ENCODE measurements at places on chromosomes 6 and 20. TPM values are rescaled to one million over a fixed set of nuclear protein-coding genes. Genes with fewer than 3 reads are reported as not detected.

The ZKSCAN3 gene
- total RNA-seq, result 4.7 TPM

GRCh38 chr20:10012464-10012863, 22.3 kb upstream of the ANKEF1 start:
- no peak for DNase-seq

DNA sequence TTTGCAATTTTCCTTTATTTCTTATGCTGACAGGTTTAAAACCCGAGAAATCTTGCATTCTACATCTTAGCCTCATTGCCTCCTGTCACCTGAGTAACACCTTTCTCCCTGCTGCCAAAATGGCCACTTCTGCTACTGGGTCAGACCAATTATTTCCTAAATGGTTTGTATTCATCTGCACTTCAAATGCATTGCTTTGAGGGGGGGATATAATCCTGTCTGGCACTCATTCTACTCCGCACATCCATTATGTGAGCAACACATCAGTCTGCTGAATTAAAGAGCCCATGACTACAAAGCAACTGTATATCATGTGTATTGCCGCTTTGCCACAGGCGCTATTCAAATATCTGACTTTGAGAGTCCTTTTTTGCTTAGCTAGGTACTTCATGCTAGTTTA, 141.6 kb upstream of the TSHZ2 start:
- no peak for DNase-seq

DNA sequence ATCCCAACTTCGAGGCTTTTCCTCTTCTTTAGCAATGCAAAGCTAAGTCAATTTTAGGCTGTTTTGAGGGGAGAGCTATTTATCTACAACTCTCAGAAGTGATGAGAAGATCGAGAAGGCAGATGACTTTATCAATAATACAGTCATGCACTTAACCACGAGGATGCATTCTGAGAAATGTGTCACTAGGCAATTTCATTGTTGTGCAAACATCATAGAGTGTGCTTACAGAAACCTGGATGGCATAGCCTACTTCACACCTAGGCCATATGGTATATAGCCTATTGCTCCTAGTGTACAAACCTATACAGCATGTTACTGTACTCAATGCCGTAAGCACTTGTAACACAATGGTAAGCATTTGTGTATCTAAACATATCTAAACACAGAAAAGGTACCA, 66.6 kb downstream of the PRND start:
- no peak for DNase-seq

DNA sequence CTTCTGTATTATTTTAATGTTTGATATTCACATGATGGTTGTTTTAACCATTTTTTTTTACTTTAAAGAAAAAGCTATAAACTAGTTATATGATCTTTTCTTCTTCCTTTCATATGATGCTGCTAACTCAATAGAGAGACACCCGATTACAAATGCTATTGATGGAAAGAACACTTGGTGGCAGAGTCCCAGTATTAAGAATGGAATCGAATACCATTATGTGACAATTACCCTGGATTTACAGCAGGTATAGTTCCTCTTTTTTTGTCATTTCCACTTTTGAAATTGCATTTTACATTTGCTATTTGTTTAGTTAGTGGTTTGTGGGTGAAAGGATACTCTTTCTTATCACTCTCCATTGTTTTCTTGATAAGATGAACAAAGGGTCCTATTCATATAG, 176.7 kb downstream of the LAMA2 start:
- no peak for DNase-seq

The SNAI1 gene
- total RNA-seq, result 1.5 TPM

DNA sequence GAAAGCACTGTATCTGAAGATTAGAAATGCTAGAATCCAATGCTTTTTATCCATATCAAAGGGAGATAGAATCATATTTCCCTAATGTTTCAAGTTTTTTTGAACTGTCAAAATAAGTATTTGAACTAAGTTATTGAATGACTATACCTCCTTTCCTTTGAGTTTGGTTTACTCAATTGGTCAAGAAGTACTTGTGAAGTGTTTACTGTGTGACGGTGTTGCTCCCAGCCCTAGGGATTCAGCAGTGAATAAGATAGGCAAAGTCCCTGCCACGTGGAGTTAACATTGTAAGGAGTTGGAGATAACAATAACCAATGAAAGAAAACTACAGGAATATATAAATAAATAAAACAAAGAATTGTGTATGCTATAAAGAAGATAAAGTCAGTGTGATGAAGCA, 535.9 kb downstream of the FRK start:
- DNase-seq, result no peak

GRCh38 chr6:82507112-82507511, 143.5 kb downstream of the TPBG start:
- no peak for DNase-seq

GRCh38 chr20:42461965-42462593, 727.6 kb downstream of the PTPRT start:
- no peak for DNase-seq

The LIN28B gene
- total RNA-seq, result not detected

- DNase-seq, result no peak
Observed at GRCh38 chr6:141685416-141685815, 447.3 kb upstream of the GJE1 start.

DNA sequence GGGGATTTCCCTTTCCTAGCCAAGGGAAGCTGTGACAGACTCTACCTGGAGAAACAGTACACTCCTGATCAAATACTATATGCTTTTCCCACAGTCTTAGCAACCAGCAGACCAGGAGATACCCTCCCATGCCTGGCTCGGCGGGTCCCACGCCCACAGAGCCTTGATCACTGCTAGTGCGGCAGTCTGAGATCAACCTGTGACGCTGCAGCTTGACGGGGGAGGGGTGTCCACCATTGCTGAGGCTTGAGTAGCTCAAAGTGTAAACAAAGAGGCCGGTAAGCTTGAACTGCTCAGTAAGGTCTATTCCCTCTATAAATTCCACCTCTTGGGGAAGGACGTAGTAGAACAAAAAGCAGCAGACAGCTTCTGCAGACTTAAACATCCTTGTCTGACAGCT, 63.2 kb downstream of the WASF1 start:
- no peak for DNase-seq

GRCh38 chr6:167746975-167747374, 79.7 kb upstream of the AFDN start:
- no peak for DNase-seq

- no peak for DNase-seq
Observed at GRCh38 chr6:130945401-130945919, 117.6 kb downstream of the EPB41L2 start.

GRCh38 chr20:3890398-3890751, 1.2 kb downstream of the PANK2 start:
- DNase-seq, result no peak

DNA sequence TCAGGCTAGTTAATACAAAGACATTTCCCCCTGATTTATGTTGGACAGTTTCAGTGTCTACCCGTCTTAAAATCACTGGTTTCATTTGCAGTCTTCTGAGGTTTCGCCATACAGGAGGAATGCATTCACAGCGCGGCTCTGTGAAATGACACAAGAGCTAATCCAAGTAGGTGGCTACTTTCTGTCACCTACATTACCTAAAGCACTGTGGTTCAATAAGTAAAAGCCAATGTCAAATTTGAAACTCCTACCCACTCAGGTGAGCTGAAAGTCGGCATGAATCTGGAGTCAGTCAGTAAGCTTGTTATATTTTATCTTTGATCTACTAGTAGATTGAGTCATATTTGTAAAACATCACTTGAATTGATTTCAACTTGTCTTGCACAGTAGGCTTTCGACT, 370.8 kb downstream of the LAMA2 start:
- peak; percentile 2 for DNase-seq

The DHX35 gene
- total RNA-seq, result 8.8 TPM

DNA sequence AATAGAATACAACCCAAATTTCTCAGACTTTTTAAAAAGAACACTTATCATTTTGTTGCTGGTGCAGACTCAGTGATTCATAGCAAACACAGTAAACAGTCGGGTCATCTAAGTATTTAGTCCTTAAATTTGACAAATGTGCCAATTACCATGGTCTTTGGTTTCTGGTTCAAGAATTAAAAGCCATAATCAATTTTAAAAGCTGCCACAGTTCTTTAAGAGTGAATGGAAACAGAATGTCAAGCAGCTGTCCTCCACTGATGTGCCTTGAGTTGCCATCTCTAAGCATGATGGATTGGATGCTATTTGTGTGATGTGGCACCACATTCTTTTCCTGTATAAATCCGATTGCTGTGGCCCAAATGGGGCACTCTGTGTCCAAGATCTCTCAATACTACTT, 67.2 kb upstream of the MLIP start:
- no peak for DNase-seq

The PBOV1 gene
- total RNA-seq, result not detected

GRCh38 chr20:37741570-37741969, 47.7 kb downstream of the CTNNBL1 start:
- DNase-seq, result no peak

The OR2B6 gene
- not detected for total RNA-seq
